ENCODE measurements at places on chromosomes 7 and 10. TPM values are rescaled to one million over a fixed set of nuclear protein-coding genes. Genes with fewer than 3 reads are reported as not detected.
A peak's percentile ranks its signal among the peaks of the same experiment; 100 is the strongest.

DNA sequence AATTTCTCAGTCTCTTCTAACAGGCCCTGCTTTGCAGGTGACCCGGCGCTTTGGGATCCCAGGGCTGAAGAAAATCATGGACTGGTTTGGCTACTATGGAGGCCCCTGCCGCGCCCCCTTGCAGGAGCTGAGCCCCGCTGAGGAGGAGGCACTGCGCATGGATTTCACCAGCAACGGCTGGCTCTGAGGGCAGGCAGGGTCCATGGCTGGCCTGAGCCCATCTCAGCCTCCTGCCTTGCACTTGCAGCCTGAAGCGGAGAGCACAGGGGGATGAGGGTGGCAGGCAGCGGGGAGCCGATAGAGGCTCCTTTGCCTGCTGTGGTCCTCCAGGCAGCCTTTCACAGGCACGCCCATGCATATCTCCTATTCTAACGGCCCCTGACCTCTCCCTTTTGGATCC, 21.8 kb downstream of the MORN4 start:
- H3K27ac ChIP-seq = peak overlapping the region; percentile 84
- no peaks in the 10 kb centered on the region for H3K36me3 ChIP-seq

- no peak overlapping the region for H3K4me3 ChIP-seq
- no peak for DNase-seq
- no peaks in the 10 kb centered on the region for H3K4me1 ChIP-seq
- no peaks in the 10 kb centered on the region for H3K27me3 ChIP-seq
- H3K36me3 ChIP-seq = no peaks in the 10 kb centered on the region
These were observed 782.0 kb downstream of the SUGCT start for GRCh38 chr7:40916813-40917212.

SRGN gene
- total RNA-seq = 37.2 TPM

GPER1 gene
- 3.0 TPM for total RNA-seq

GRCh38 chr10:95815701-95816240, 59.8 kb downstream of the ENTPD1 start:
- peaks cover 45% of the 10 kb centered on the region for H3K4me1 ChIP-seq
- peak overlapping the region; percentile 55 for H3K27ac ChIP-seq
- DNase-seq = no peak
- no peak overlapping the region for H3K4me3 ChIP-seq
- H3K36me3 ChIP-seq = no peaks in the 10 kb centered on the region
- no peaks in the 10 kb centered on the region for H3K27me3 ChIP-seq

GRCh38 chr7:55504093-55504859, 68.0 kb downstream of the VOPP1 start:
- no peak for DNase-seq
- H3K4me3 ChIP-seq = no peak overlapping the region
- no peak overlapping the region for H3K27ac ChIP-seq

DNA sequence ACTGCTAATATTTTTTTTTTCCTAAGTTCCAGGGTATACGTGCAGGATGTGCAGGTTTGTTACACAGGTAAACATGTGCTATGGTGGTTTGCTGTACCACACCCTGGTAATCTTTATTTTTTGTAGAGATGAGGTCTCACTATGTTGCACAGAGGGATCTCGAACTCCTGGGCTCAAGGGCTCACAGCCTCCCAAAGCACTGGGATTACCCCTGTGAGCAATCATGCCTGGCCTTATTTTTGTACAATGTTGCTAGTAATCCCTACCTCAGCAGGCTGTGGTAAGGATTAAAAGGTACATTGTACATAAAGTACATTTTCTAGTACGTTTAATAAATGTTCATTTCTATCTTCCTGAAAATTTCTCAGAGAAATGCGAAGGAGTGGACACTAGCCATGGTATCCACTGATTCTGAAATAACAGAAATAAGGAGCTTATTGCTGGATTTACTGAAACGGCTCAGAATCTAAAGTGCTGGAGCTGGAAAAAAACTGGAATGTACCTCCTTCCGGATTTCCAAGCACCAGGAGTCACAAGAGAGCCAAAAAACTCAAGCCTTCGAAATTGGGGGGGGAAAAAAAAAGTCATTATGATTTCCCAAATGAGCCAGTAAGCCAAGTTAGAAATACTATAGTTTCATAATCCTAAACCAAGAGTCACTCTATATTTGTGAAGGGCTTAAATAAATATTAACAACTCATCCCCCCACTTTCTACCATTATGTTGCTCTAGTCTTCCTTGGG, 69.6 kb downstream of the NT5C2 start:
- no peak for DNase-seq
- H3K27ac ChIP-seq = peak overlapping the region; percentile 66
- H3K36me3 ChIP-seq = peaks cover 10% of the 10 kb centered on the region

DNA sequence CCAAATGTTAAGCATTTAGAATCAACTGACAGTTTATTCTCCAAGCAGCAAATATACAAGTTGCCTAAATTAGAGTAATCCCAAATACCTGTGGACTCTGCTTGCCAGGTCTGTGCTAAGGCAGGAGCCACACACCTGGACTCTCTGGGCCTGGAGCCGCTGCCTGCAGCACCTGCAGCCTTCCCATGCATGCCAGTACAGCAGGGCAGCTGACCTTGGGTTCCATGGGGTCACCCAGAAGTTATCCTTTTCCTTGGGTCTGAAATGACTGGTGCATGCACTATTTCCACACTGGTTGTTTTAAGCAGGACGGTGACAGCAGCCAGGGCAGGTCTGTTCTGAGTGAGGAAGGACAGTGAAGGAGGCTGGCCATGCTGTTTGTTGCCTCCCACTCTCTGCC, 573.2 kb downstream of the GLRX3 start:
- H3K27ac ChIP-seq = no peak overlapping the region
- H3K4me1 ChIP-seq = no peaks in the 10 kb centered on the region
- peaks cover 64% of the 10 kb centered on the region for H3K27me3 ChIP-seq
- H3K36me3 ChIP-seq = no peaks in the 10 kb centered on the region

- DNase-seq = no peak
- H3K4me1 ChIP-seq = no peaks in the 10 kb centered on the region
- no peak overlapping the region for H3K4me3 ChIP-seq
- no peaks in the 10 kb centered on the region for H3K36me3 ChIP-seq
These were observed 707.8 kb downstream of the XPNPEP1 start for GRCh38 chr10:109215291-109216075.

Data from left ventricle myocardium inferior (tissue), 1 donor.